ENCODE measurements at places on chromosomes 3 and 15.

- DNase-seq, result no peak
Measured at GRCh38 chr3:150662410-150663200, 41.1 kb downstream of the ERICH6 start.

DNA sequence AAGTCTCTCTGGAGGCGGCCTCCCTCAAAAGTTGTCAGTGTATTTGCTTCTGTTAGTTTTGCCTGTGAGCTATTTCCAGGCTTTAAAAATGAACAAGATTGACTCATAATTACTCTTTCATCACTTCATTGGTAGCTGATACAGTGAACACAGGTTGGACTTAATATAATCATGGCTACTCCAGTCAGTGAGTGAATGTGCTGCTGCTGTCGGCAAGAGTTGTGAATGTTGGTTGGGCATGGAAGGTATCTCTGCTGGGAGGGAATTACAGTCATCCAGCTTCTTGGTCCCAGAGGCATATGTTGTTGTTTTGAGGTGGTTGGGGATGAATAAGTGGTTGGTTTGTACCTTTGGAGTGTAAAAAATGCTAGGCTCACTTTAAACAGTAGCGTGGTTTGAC is 11.5 kb downstream of the TCF12 start:
- DNase-seq, result no peak

- no peak for DNase-seq
Measured at GRCh38 chr3:152232679-152233078, 36.0 kb upstream of the MBNL1 start.

GRCh38 chr3:60575718-60576272 is 675.5 kb downstream of the FHIT start:
- no peak for DNase-seq

DNA sequence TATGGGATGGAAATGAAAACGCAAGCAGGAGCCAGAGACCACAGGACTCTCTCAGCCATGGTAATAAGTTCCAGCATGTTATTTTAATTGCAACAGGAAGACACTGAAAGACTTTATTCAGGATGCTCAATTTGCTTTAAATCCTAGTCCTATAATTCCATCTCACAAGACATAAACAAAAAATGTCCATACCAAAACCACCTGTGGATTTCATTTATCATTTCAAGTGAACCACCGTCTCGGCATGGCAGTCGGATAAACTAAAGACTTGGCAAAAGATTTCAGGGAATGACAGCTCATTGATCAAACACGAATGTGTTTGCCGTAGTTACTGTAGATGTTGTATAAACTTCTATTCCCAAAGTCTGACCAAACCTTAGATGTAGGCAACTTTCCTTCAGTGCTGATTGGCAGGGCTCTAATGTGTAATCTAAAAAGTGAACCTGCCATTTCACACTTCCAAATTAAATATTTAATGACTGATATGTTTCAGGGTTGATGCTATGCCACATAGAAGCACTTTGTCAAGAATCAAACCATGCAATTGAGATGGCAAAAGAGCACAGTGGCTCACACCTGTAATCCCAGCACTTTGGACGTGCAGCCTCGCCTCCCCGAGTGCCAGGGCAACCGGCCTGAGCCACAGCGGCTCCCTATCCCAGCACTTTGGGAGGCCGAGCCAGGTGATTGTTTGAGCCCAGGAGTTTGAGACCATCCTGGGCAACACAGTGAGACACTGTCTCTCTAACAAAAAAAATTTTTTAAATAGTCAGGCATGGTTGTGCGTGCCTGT is 331.7 kb downstream of the MAGI1 start:
- DNase-seq, result no peak

DNA sequence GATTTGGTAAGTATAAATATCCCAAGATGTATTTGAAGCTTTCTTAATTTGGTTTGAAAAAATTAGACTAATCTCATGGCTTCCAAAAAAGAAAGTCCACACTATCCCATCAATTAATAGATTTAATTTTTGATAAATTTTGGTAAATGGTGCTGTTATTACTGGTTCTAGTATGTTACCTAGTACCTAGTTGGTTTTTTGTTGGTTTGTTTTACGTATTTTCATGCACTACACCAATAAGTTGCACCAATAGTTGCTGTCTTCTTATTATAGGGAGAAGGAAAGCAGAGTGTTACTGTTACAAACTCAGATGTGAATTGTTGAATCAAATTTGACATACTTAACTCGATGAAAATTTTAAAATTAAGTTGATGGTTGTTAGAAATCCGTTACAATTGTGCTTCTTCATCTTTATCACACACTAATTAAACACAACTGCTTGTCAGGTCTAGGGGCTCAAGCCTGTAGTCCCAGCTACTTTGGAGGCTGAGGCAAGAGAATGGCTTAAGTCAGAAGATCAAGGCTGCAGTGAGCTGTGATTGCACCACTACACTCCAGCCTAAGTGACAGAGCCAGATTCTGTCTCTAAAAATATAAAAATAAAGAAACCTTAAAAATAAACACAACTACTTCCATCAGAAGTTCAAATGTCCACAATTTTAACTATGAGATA is 23.1 kb upstream of the MBNL1 start:
- DNase-seq, result no peak

DNA sequence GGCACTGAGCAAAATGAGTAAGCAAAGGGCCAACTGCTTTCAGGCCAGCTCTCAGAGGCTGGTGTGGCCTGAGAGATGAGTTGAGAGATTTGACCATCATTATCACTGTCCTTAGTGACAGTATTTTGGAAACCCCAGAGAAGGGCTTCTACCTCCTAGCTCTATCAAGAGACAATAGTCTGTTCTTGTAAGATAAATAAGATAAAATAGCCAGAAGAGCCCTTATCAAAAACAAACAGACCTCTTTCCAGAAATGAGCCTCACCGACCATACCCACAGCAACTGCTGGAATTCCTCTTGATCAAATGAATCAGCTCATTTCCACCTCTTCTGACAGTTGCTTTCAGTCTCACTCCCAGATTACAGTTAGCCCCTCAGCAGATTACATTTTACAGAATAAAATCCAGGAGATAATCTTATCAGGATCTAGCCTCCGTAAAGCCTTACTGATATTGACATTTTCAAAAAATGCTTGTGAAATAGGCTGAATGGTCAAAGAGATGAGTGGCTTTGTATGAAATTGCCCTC is 4.5 kb downstream of the HDC start:
- no peak for DNase-seq

DNA sequence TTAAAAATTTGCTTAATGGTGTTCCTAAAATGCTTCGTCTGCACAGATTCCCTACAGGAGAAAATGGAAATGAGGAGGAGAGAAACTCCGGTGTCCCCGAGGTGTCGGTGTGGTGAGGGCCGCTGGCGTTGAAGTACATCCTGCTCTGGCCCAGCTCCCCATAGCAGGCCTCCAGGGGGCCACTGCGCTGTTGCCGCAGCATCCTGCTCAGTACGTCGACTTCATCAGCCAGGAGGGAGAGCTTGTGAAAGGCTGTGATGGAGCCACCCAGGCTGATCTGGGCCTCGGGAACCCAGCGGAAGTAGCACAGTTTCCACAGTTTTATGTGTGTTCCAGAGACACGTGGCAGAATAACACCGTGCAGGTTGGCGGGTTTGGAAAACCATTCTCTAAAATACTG is 37.8 kb downstream of the FAN1 start:
- no peak for DNase-seq

DNA sequence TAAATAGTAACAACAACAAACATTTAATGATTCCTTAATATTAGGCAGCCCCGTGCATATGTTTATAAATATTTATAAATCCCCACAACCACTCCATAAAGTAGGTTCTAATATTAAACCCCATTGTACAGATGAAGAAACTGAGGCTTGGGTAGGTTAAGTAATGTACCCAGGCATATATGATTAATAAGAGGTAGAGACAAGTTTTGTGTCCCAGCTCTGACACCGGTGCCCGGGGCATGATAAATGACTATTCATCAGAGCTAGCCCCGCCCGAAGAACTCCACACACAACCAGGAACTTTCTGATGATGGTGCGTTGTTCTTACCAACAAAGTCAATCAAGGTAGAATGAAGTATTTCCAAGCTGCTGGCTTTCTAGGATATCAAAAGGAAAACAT is 19.4 kb downstream of the CDCP1 start:
- DNase-seq, result no peak

GRCh38 chr15:75145027-75145841 is 56.4 kb upstream of the C15orf39 start:
- no peak for DNase-seq

DNA sequence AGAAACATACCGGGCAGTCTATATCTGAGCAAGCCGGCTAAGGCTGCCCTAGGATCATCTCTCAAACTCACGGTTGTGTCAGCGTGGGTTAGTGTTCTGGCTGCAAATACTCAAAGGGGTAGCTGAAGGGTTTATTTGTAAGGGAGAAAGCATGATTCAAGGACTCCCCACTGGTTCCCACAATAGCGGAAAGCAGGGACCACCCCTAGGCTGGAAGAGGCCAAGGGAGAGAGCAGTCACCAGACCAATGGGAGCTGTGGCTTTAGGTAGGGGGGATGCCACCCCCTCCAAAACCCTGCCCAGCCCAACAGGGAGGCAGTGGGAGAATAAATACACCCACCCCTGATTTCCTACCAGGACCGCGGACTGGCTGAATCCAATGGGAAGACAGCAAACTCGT is 7.3 kb upstream of the LMCD1 start:
- DNase-seq, result no peak

DNA sequence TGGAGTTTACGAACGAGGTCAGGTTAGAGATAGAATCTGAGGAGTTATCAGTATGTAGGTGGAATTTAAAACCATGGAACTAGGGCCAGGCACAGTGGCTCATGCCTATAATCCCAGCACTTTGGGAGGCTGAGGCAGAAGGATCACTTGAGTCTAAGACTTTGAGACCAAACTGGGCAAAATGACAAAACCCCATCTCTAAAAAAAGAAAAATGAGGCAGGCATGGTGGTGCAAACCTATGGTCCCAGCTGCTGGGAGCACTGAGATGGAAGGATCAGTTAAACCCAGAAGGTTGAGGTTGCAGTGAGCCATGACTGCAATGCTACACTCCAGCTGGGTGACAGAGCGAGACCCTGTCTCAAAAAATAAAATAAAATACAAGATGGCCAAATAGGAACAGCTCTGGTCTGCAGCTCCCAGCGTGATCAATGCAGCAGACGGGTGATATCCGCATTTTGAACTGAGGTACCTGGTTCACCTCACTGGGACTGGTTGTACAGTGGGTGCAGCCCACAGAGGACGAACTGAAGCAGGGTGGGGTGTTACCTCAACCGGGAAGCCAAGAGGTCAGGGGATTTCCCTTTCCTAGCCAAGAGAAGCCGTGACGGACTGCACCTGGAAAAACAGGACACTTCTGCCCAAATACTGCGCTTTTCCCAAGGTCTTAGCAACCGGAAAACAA is 33.3 kb downstream of the ZMAT3 start:
- no peak for DNase-seq

GRCh38 chr3:141237701-141238521 is 6.3 kb downstream of the PXYLP1 start:
- no peak for DNase-seq

DNA sequence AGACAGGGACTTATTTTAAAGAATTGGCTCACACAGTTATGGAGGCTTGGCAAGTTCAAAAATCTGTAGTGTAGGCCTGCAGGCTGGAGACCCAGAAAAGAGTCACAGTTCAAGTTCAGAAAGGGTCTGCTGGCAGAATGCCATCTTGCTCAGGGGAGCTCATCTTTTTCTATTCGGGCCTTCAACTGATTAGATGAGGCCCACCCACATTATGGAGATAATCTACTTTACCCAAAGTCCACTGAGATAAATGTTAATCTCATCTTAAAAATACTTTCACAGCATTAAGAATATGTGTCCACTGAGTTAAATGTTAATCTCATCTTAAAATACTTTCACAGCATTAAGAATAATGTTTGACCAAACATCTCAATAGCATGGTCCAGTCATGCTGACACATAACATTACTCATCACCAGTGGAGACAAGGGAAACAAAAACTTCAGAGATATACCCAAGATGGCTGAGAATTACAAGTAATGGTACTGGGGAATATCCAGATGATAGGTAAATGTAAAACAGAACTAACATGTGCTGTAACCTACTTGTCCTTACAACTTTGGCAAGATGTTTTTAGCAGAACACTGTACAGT is 74.3 kb upstream of the STAC start:
- no peak for DNase-seq

DNA sequence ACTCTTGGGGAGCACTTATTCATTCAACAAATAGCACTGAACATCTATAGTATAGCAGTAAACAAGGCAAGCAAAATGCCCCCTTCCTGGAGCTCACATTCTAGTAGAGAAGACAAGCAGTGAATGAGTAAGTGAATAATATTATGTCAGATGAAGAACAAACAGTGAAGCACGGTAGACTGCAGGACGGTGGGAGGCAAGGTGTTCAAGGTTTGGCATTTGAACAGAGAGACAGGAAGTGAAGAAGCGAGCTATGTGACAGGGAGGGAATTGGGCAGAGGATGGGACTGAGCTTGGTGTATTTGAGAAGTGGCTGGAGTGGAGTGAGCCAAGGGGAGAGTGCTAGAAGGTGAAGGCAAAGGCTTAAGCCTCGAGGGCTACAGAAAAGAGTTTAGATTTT is 1.4 kb downstream of the CRELD1 start:
- DNase-seq, result no peak

DNA sequence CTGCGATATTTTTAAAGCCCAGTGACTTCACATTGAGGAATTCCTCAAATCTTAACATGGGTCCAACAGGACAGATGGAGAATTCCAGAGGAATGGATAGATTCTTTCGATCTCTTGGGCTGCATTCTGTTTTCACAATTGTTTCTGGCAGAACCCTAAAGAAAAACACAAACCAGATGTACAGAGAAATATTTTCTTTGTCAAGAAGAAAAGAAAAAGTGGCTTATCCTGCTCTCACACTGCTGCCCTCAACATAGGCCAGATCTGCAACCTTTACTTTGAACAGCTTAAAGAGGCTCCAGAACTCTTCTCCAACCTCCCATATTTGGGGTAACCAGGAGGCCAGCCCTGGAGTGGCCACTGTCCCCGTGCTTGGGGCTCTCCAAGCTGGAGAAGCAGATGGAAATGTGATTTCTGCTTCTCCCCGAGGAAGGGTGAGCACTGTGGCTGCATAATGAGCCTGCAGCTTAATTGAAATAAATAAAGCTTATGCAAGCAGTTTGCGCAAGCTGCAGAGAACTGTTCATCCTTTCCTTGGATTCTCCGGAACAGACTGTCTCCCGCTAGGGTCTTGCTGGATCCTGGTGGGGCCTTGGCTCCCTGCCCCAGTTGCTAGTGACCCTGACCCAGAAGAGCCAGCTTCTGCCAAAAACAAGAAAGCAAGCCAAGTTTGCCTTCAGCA is 453.2 kb upstream of the PROK2 start:
- no peak for DNase-seq

DNA sequence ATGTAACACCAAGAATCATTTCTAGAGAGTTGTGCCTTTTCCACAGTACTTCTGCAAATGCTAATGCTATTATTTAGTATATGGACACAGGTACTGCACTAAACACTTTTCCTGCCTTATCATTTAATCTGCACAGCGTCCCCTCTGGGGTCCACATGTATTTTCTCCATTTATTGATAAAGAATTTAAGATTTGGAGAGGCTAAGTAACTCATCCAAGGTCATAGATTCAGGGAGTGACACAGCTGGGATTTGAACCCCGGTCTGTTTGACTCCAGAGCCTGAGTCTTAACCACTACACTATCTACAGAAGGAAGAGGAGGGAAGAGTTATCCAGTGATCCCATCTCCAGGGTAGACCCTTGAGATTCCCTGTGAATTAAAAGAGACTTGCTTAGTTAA is 24.9 kb upstream of the TPRG1 start:
- no peak for DNase-seq
